Nucleus accumbens (tissue), 56 donors: ENCODE measurements at places on chromosomes 2 and 18.

- no peak for DNase-seq
Measured at GRCh38 chr2:228023619-228024018, 152.2 kb downstream of the DAW1 start.

GRCh38 chr2:234467289-234467688, 29.6 kb downstream of the ARL4C start:
- DNase-seq = no peak

DNA sequence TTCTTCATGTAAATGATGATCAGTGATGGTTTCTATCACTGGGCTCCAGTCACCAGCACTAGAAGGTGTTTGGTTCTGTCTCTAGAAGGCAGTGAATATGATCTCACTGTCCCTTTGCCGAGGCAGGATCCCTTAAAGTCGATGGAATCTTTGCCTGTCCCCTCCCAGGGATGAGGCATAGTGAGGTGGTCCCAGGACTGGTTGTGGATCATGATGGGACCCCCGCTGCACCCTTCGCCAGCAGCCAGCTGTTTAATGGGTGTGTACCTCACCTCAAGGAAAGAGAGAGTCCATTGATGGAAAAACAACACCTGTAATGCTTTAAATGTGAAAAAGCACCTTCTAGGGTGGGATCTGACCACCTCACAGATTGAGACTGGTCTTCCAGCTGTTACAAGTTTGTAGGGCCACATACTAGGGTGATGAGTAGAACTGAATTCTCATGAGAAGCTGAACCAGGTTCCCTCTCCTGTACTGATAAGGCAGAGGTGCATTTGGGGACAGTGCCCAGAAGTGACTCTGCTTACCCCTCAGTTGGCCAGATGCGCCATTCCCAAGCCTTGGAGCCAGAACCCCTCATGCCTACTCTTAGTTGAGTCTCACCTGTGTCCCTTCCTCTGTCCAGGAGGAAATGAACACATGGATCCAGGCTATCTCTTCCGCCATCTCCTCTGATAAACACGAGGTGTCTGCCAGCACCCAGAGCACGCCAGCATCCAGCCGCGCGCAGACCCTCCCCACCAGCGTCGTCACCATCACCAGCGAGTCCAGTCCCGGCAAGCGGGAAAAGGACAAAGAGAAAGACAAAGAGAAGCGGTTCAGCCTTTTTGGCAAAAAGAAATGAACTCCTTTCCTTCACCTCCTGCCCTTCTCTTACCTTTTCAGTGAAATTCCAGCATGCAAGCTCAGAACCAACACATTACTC, 55.5 kb upstream of the EML6 start:
- DNase-seq = no peak

- DNase-seq = no peak
Measured at GRCh38 chr2:145399131-145399530, 879.2 kb upstream of the ZEB2 start.

DNA sequence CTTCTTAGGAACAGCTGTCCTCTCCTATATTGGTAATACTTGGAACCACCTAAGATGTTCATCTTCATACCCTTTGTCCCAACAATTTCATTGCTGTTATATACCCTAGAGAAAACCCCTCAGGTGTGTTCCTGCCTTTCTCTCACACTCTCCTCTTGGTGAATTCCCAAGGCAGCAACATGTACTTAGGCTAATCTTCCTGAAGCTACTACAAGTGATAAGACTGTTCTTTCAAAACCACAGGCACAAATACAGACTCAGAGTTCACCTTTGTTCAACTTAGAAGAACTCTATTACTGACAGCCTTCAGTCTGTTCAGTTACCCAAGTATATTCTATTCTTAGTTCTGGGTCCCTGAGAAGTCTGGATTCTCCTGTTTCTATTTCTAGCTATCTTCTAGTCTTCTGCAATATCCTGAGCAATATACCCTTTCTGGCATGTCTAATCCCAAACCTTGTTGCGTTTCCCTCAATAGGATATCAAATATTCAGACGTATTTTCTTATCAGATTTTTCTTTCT, 247.7 kb upstream of the STON1 start:
- no peak for DNase-seq

DNA sequence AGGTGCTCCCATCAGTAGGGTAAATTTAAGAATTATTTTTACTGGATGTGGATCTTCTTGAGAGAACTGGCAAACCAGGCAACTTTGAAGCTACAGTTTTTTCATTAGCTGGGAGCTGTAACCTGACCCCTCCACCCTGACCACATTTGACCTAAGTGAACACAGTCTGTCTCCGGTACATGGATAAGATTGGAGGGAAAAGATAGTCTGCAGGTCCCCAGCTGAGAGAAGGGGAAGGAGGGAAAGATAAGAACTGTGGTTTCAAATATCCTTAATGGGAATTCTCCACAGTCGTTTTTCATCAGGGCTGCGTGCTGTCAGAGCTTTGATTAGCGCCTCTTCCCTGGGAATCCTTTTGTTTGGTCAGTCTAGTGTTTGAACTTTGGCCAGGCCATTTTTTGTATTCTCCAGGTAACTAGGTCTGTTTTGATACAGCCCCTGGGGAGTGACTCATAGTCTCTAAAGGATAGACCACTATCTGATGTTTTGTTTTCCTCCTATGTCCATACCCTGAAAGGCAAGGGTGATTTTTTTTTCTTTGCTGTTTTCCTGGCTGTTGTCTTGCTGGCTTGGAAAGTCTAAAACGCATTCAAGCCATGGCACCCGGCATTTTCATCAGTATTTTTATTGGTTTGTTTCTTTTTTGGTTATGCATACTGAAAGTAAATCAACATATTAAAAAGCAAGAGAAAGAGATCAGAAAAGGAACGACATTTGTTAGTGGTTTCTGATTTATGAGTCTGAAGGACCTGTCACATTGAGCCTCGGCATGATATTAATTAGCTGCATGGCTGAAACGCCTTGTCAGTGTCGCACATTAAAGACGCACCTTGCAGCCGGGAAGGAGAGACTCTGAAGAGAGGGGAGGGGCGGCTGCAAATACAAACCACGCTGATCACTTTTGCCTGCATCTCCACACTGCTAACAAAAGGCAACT, 183.4 kb upstream of the FN1 start:
- no peak for DNase-seq
